PC-9 (cell line): ENCODE measurements at places on chromosomes 7 and 10. TPM values are rescaled to one million over a fixed set of nuclear protein-coding genes. Genes with fewer than 3 reads are reported as not detected.
A peak's percentile ranks its signal among the peaks of the same experiment; 100 is the strongest.

The SPDYE18 gene
- 0.44 TPM in 1 of 2 replicates, not detected in the other for total RNA-seq

The ARMC3 gene
- 10.0 and 14.4 TPM in 2 replicates for total RNA-seq

The PLEKHS1 gene
- total RNA-seq, result 2.9 and 4.9 TPM in 2 replicates

- no peak for DNase-seq
Measured at GRCh38 chr10:114520453-114520852, 116.2 kb upstream of the AFAP1L2 start.

The ALOX5 gene
- 66.5 and 86.8 TPM in 2 replicates for total RNA-seq

GRCh38 chr10:7915923-7916536, 97.7 kb downstream of the TAF3 start:
- no peak for DNase-seq

DNA sequence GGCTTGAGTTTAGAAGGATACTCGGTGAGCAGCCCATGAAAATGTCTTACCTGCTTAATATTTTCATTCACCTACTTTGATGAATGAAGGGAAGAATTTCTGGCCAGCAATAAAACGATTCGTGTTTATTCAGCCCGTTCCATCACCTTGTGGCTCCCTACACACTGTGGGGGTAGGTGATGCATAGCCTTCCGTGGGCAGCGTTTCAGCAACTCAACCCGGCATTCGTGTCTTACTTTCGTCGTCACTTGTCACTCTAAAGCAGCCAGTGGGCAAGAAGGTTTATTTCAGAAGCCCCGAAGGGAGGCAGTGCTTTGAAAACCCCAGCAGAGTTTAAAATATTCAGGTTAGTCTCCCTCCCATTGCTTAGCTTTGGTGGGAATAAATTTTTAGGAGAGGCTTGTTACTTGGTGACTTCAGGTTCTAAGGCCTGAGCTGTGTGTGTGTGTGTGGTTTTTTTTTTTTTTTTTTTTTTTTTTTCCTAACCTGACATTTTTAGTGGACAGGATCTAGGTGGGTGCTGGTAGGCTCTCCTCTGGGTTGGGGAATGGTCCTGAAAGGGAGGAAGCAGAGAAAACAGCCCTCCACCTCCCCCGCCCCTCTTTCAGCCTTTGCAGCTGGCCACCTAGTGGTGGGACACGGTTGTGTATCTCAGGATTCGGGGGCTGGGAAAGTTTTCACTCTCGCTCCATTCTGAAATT, 1.8 kb downstream of the GRK5 start:
- DNase-seq, result no peak

The PLEKHA8 gene
- total RNA-seq, result 23.0 and 29.6 TPM in 2 replicates

DNA sequence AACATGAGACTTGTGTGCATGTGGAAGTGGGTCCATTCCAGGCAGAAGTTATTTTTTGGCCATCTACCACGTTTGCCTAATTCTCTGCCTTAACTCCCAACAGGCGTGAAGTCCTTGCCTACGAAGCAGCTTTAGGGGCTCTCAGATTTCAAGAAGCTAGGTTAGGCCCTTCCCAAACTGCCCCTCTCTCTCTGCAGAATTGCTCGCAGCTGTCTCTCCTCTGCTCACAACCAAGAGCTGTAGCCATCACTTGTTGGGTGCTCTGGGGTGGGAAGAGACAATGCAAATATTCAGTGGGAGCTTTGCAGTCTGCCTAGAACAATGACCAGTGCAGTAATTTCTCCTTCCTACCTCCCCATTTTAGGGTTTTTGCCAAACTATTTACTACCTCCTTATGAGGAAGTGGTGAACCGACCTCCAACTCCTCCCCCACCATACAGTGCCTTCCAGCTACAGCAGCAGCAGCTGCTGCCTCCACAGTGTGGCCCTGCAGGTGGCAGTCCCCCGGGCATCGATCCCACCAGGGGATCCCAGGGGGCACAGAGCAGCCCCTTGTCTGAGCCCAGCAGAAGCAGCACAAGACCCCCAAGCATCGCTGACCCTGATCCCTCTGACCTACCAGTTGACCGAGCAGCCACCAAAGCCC, 24.9 kb downstream of the CYP17A1 start:
- no peak for DNase-seq

DNA sequence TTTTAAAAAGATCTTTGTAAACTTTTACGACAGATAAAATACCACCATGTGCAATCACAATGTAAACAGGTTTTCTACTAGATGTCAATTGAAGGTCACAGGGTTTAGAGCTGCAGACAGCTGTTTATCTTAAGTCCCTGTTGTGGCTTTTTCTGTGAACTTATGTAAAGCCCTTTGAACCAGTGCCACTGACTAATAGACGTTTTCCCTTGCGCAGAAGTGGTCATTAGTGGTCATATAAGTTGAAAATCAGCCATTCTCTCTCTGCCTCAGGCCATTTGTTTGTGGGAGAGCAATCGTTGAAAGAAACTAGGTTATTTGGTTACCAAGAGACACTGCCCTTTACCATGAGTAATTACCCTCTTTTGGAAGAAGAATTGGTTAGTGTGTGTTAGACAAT, 23.9 kb downstream of the CACNB2 start:
- DNase-seq, result no peak

The CFAP69 gene
- 15.0 and 18.5 TPM in 2 replicates for total RNA-seq

GRCh38 chr7:137820677-137821420, 25.9 kb downstream of the DGKI start:
- DNase-seq, result no peak

The BUD23 gene
- total RNA-seq, result 122 and 158 TPM in 2 replicates

The GSAP gene
- total RNA-seq, result 15.6 and 17.2 TPM in 2 replicates

The NCF1 gene
- 0.38 and 0.41 TPM in 2 replicates for total RNA-seq

The CCDC172 gene
- not detected in 2 replicates for total RNA-seq

The C10orf53 gene
- total RNA-seq, result not detected in 2 replicates

GRCh38 chr10:108051218-108051617, 886.7 kb upstream of the SORCS1 start:
- no peak for DNase-seq

The CALHM1 gene
- not detected in 2 replicates for total RNA-seq

GRCh38 chr7:151319189-151319588, 22.4 kb upstream of the NUB1 start:
- no peak for DNase-seq

GRCh38 chr7:148211740-148212151, 378.8 kb upstream of the C7orf33 start:
- DNase-seq, result no peak

The PAOX gene
- 5.7 and 9.5 TPM in 2 replicates for total RNA-seq

- no peak for DNase-seq
Measured at GRCh38 chr7:42337225-42337905, 100.4 kb upstream of the GLI3 start.

DNA sequence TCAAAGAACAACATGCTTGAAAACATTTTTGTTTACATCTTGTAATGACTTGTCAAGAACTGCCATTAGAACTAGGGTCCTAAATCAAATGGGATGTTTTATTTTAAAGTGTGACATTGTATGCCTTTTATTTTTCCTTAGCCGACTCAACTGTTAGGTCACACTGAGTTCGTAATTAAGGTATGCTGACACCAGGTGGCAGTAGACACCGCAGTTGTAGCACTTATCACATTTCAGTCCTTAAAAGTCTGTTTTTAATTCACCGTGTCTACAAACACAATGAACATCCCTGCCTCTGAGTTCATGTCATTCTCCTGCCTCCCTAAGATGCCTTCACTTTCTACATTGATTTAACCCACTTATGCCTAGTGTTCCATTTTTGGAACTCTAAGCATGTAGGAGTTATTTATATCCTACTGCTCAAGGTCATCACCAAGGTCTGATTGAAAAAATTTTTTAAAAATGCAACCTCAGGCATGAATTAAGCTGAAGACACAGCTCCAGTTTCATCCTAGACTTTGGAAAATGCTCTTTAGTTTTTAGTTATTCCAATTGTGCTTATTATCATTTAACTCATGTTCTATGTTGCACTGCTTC, 186.1 kb downstream of the BMPER start:
- DNase-seq, result no peak

DNA sequence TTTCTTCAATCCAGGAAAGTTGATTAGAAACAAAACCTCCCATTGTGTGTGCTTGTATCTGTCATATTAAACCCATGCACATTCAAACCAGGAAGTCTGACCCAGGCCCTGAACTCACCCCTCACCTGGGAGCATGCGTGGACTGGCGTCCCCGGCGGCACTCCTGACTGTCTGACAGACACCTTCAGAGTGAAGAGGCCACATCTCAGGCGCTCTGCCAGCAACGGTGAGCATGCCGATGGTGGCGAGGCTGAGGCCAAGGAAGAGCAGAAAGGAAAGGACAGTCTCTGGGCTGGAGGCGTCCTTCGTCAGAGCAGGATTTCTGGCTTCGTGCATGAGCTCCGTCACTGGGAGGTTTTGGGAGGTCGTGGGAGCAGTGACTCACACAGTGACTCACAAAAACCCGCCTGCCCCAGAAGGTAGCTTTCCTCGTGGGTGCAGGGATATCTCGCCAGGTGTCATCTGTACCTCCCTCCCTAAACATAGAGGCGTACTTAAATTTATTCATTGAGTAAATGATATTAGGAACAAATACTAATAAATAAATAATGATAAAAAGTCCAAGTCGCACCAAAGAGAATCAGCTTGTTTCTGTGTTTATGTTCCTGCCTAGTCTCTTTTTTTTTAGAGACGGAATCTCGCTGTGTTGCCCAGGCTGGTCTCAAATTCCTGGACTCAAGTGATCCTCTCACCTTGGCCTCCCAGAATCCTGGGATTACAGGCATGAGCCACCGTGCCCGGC, 13.5 kb downstream of the IQCE start:
- DNase-seq, result peak; percentile 67

DNA sequence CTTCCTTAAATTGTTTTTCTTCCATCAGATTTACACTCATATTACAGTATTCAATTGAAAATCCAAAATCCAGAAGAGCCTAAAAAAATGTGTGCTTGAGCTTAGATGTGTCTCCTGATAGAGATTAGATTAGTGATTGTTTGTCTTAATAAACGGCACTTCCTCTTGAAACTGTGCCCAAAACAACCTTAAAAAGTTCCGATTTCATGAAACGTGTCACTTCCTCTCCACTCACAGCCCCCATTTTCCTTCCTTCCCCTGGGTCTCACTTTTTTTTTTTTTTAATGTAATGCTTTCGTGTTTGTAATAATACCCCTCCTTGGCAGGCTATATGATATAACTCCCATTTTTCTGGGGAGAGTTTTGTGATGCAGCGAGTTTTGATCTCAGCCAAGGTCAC, 114.8 kb upstream of the ADO start:
- DNase-seq, result no peak

The LIPF gene
- total RNA-seq, result not detected in 2 replicates

GRCh38 chr10:124224331-124225028, 131.1 kb upstream of the CHST15 start:
- DNase-seq, result no peak

The PPP1R3A gene
- total RNA-seq, result not detected in 2 replicates

DNA sequence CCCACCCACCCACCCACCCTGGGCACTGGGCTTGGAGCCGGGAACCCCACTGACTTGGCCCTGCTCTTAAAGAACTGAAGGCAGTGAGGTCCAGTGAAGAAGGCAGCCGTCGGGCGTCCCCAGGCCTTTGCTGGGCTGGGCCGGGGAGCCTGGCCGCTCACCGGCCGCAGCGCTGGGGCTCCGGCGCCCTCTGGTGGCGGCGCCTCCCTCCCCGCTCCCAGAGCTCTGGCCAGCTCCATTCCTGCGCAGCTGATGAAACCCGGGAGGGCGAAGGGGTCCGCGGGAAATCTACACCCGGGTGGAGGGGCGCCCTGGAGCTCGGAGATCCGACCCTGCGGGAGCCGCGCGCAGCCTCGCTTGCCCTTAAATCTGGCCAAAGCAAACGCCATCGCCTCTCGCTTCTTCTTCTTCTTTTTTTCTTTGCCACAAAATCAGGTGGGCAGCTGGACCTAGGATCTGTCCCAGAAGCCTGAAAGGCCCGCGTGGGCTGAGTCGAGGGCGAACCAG, 1.7 kb upstream of the CXCL12 start:
- peak; percentile 42 for DNase-seq

DNA sequence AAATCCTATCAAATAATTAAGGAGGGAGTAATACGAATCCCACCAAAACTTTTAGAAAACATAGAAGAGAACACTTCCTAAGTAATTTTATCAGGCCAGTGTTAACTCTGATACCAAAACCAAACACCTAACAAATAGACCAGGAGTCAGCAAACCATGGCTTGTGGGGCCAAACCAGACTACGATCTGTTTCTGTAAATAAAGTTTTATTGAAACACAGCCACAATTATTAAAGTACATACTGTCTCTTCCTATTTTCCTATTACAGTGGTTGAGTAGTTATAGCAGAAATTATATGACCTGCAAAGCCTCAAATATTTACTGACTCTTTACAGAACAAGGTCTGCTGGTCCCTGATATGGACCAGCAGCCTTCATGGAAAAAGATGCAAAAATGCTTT, 73.1 kb upstream of the ELN start:
- DNase-seq, result no peak

DNA sequence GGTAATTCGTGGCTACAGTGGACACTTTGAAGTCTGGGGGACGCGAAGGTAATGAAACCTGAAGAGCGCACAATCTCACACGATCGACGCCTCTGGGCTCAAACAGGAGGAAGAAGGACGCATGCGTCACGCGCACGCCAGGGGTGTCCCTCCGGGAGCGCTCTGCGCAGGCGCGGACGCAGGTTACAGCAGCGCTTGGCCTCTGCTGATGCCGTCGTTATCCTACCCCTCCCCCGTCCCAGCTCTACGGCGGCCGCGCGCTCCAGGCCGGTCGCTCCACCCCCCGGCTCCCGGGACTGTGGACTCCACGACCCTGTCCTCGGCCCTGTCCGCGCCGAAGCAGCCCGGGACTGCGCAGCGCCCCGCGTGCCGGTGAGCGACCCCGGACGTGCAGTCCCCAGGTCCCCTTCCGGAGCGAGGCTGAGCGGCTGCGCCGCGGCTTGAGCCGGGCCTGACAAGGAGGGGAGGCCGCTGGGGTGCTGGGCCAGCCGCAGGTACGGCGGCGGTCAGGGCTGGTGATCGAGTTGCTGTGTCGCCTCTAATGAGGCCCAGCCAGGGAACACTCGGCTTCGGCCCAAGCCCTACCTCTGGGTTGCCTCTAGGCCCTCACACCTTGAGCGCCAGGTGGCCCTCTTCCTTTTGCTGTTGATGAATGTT, at the start of gene TMEM106B:
Gene TMEM106B (plus strand): TSS at position 241 of the 657 bp plus-strand sequence. CDS start 3,517 bp downstream, outside the sequence.
- DNase-seq, result peak; percentile 98

DNA sequence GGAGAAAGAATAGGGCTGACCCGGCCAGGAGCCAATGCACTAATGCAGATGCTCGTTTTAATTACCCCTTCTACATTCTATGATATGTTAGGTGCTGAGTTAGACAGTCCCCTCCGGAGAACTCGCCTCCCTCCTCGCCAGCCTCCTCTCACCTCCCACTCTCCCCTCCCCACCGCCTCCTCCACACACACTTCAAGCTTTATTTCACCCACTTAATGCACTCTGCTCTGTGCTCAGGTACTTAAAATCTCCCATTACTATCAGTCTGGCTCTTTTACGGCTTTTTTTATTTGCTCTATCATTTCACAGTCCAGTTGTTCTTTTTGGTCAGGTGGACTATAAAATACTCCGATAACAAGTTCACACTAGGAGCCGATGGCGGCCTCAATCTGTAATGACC, 231.6 kb downstream of the TEX36 start:
- no peak for DNase-seq

- no peak for DNase-seq
Measured at GRCh38 chr7:120695848-120696247, 162.1 kb downstream of the TSPAN12 start.

The PRLHR gene
- total RNA-seq, result not detected in 2 replicates

The LAMB4 gene
- 0.15 and 0.83 TPM in 2 replicates for total RNA-seq

The UCN3 gene
- not detected in 2 replicates for total RNA-seq

The ARHGEF5 gene
- total RNA-seq, result 40.0 and 50.1 TPM in 2 replicates

The SPDYE1 gene
- total RNA-seq, result not detected in 2 replicates

GRCh38 chr7:114644455-114644854, 229.8 kb downstream of the FOXP2 start:
- DNase-seq, result no peak

The AKR1C1 gene
- total RNA-seq, result 1,253 and 1,313 TPM in 2 replicates
